Uterus (tissue), 4 donors: ENCODE measurements at places on chromosomes 5 and 9.

DNA sequence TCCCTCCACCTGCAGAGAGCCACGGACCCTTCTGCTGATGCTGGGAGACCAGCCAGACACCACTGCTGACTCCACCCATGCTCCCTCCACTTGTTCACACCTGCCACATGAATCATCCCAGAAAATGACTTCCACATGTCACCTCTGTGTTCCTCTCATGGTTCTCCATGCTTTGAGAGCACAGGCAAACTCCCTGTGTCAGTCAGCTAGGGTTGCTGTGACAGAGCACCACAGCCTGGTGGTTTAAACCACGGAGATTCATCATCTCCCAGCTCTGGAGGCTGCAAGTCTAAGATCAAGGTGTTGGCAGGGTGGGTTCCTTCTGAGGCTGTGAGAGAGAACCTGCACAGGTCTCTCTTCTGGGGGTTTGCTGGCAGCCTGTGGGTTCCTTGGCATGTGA is 381.4 kb downstream of the GADD45G start:
- DNase-seq = no peak

DNA sequence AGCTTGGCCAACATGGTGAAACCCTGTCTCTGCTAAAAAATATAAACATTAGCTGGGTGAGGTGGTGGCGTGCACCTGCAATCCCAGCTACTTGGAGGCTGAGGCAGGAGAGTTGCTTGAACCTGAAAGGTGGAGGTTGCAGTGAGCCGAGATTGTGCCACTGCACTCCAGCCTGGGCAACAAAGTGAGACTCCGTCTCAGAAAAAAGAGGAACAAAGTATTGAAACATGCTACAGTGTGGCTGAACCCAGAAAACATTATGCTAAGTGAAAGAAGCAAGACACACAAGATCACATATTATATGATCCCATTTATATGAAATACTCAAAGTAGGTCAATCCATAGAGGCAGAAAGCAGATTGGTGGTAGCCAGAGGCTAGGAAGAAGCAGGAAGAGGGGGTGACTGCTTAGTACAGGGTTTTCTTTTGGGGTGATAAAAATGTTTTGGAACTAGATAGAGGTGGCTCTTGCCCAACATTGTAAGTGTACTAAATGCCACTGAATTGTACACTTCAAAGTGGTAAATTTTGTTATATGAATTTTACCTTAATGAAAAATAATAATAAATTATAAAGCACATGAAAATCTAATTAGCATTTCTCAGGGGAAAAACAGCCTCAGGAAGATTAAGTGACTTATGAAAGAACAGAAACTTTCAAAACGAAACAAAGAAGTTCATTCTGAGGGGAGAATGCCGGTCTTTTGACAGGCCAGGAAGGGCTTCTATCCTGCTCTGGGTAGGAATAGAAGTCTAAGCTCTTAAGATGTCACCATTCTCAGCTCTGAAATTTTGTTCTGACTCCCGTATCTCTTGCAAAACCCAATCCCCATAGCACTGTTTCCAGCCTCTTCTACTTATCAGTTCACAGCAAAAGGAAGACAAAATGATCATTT is 161.1 kb upstream of the TBCA start:
- no peak for DNase-seq

- DNase-seq = no peak
These were observed 7.5 kb downstream of the OR1K1 start for GRCh38 chr9:122807271-122807900.

GRCh38 chr5:114789773-114790402 is 379.8 kb downstream of the TRIM36 start:
- DNase-seq = no peak

GRCh38 chr5:138536665-138537315 is 6.2 kb downstream of the ETF1 start:
- DNase-seq = no peak

DNA sequence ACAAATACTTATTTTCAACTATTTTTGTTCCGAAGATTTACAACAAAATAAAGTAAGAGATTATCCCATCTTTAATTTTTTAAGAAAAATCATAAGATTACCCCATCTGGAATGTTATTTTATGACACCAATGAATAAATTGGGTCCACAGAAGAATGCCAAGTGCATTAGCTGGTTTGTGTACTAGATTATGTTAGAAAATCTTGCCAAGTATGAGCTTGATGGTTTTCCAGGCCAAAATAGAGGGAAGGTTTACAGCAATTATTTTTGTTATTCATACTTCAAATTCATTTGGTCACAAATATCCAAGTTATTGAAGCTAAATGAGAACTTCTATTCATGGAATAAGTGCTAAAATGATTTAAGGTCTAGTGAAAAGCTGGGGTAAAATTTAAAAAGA is 109.4 kb upstream of the DMRTA1 start:
- DNase-seq = no peak

DNA sequence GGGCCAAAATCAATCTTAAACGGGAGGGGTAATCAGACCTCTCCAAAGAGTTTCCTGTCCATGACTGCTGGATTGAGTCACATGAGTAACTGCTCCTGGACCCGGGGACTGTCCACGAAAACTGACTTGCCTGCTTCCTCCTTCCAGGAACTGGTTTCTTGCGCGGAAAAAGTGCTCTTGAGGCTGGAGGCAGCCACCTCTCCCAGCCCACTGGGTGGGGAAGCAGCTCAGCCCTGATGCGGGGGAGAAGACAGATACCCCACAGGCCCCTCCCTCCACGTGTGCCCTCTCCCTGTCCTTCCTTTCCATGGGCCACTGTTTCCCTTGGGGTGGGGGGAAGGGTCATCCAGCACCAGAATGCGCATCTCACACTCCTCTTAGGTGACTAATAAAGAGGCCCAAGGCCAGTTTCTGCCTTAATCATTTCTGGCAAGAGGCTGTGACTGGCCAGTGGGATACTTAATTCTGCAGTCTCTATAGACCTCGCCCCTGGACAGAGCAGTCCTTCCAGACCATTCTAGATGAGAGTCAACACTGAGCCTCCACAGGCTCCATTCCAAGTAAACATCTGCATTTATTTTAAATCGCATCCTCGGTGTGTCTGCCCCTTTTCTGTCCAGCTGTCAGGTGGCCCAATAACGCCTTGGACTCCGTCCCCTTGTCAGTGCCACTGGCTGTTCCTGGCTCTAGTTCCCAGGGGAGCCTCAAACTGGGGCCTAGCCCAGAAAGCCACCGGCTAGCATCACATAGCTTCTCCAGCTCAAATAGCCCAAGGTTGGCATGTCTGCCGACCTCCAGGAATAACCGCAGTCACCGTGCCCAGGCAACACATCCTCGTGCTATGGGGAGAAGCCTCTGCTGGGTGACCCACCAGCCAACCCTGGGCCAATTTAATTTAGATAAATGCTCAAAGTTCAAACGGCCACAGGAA is 12.0 kb downstream of the REXO4 start:
- peak; percentile 30 for DNase-seq
